Fibroblast of gingiva (primary cell): ENCODE measurements at places on chromosomes 12 and 14.

DNA sequence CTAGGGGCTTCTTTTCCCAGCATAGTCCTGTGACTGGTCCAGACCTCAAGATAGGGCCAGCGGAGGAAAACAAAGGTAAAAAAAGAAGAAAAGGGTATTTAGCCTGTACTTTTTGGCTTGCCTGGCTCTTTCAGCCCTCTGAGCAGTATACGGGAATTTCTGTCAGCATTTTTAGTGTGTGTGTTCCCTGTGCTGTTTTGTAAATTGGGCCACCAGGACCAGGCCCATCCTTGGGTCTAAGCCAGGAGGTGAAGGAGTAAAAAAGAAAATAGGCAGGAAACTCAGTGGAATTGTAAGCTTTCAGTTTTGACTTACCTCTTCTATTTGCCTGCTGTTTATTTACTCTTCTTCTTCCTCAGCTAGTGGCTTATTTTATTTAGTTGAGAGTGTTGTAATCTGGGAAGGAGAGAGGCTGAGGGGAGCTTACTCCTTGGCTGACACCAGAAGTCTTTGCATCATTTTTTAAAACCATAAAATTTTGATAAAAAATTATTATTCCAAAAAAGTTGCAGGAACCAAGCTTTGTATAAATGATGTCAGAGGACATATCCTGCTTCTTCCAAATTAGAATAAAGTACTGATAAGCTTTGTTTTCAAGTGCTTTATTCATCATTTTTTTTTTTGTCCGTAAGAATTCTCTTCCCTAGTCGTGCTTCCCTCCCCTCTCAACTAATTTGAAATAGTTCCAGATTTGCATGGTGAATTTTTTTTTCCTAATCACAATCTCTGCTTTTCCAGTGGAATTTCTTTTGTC is 63.7 kb downstream of the DIP2B start:
- DNase-seq = peak; percentile 32

- DNase-seq = no peak
Observed at GRCh38 chr12:111367661-111368221, 1.2 kb downstream of the PHETA1 start.

- DNase-seq = peak; percentile 65
Observed at GRCh38 chr12:113145720-113146551, 3.6 kb upstream of the CFAP73 start.

DNA sequence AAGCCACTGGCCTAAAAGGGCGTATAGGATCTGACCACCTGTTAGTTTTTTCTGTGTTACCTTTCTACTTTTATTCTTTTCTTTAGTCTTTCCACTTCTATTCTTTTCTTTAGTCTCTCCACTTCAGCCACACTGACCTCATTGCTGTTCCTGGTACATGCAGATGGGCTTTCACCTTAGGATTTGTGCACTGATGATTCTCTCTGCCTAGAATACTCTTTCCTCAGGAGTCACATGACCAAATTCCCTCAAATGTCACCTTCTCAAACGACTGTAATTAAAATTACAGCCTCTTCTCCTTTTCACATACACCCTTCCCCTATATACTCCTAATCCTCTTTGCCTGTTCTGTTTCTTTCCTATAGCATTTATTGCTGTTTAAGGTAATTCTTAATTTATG is 36.0 kb downstream of the GPHN start:
- no peak for DNase-seq

GRCh38 chr14:94278731-94279130 is 14.3 kb downstream of the SERPINA10 start:
- no peak for DNase-seq

DNA sequence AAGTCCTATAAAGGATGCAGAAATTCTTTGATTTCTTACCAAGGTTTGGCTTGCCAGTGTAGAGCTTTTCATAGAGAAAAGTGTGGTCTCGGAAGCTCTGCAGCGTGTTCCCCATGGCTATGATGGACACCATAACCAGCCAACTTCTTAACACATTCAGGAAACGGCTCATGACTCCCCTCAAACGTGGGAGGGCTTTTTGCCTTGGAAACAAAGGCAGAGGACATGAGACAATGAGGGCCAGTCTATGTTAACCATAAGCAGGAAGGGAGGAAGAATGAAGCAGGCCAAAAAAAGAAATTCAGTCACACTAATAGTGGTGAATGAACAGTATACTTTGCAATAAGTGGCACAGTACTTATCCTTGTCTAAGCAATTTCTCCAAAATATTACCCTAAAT is 3.3 kb downstream of the ERG28 start:
- DNase-seq = no peak

GRCh38 chr12:29795715-29796114 is 12.0 kb upstream of the TMTC1 start:
- no peak for DNase-seq

GRCh38 chr14:87966816-87967215 is 26.2 kb downstream of the GALC start:
- DNase-seq = no peak

- DNase-seq = peak; percentile 21
Observed at GRCh38 chr12:1806301-1807086, 13.9 kb upstream of the LRTM2 start.

- DNase-seq = peak; percentile 70
Observed at GRCh38 chr14:76955575-76956315, 72.8 kb downstream of the IRF2BPL start.

DNA sequence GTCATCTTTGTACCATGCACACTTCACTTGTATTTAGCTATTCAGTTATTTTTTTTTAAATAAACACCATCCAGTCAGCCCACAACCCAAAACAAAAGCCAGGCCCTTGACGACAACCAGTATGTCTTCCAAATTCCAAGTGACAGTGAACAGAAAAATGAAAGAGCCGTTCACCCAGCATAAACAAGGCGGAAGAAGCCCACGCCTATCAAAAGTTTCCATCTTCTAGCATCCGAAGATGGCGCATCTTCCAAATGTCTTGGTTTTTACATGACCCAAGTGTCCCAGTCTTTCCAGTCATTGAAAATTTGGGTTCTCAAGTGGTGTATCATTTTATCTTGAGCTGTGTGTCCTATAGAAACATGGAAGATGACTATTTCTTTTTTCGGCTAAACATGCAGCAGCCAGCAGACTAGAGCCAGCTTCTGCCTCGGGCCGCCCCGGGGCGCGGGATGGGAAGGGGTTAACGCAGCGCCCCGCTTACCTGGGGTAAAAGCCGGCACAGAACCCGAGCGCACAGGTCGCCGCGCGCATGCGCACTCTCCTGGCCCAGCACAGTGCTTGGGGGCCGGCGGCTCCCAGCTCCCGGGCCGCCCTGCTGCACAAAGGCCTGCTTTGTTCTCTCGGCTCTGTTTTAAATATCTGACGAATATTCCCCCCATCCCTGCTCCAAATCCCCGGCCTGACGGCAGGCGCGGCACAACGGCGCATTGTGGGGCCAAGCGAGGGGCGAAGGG is 164.8 kb downstream of the ZFP36L1 start:
- no peak for DNase-seq

- DNase-seq = no peak
Observed at GRCh38 chr14:81471062-81471461, 62.6 kb downstream of the SEL1L start.

- DNase-seq = no peak
Observed at GRCh38 chr12:114749065-114749464, 65.1 kb upstream of the TBX3 start.

- DNase-seq = peak; percentile 35
Observed at GRCh38 chr12:54251667-54252284, 28.1 kb downstream of the CBX5 start.

DNA sequence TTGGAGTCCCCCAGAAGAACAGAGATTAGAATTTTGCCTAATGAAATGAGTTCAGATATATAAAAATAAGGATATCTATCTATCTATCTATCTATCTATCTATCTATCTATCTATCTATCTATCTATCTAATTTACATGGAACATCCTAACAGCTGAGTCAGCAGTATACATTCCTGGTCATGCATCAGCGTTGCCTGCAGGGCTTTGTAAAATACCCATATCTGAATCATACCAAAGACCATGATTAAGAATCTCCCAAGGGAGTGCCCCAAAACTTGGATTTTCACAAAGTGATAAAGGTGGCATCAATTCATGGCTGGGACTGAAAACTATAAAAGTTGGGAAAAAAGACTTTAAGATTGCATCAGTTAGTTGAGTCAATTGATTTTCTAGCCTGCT is 32.7 kb upstream of the SYT10 start:
- no peak for DNase-seq

DNA sequence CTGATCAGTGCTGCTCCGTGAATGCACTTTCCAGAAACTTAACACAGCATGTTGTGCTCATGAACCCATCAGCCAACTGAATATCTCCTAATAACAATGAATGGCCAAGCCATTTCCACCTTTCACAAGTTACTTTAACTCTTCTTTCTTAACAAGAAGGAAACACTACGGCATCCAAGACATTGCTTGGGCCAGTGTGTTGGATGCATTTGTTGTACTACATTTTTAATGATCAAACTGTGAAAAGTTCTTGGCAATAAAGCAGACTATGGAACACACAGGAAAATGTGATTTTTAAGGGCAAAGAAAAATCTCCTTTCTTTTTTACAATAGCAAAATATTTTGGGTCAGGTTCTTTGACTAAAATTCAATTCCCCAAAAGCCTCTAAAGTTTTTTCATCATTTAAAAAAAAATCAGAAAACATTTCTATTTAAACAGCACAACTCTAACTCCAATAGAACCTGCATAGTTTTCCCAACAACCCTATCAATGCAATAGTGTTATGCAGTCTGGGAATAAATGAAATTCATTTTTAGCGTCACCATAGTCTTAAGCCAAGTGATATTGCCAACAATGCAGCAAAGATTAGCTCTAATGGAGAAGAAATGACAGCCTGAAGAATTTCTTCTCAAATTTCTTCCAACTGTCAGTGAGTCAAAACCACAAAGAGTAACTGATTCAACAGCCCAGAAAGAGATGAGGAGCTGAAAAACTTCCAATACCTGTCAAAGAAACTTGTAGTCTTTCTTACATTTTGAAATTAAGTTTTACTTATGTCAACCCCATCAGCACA is 50.7 kb upstream of the PTPRR start:
- DNase-seq = peak; percentile 82

GRCh38 chr14:101757064-101757838 is 4.3 kb upstream of the PPP2R5C start:
- no peak for DNase-seq

DNA sequence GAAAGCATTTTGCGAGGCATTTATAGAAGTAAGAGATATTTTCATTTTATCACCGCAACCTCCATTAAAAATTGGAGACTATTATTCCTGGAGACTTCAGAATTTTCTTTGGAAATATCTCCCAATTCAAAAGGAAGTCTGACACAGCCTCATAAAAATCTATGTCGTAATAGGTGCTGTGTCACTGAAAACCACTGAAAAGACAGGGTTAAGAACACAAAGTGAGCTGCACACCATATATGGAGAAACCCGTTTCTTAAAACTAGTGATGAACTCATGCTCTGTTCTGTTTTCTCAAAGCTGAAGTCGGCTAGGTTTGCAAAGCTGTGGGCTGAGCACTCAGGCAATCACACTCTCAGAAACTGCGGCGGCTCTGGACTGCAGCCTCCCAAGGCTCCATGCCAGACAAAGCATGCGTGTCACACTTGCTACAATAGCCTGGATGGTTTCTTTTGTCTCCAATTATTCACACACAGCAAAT is at the start of gene GLIPR1:
TSS of gene GLIPR1 (plus strand) at position 287 of the 481 bp plus-strand sequence. CDS start at position 413, 126 bp downstream.
- peak; percentile 97 for DNase-seq

GRCh38 chr12:2291182-2291832 is 238.5 kb downstream of the CACNA1C start:
- no peak for DNase-seq

DNA sequence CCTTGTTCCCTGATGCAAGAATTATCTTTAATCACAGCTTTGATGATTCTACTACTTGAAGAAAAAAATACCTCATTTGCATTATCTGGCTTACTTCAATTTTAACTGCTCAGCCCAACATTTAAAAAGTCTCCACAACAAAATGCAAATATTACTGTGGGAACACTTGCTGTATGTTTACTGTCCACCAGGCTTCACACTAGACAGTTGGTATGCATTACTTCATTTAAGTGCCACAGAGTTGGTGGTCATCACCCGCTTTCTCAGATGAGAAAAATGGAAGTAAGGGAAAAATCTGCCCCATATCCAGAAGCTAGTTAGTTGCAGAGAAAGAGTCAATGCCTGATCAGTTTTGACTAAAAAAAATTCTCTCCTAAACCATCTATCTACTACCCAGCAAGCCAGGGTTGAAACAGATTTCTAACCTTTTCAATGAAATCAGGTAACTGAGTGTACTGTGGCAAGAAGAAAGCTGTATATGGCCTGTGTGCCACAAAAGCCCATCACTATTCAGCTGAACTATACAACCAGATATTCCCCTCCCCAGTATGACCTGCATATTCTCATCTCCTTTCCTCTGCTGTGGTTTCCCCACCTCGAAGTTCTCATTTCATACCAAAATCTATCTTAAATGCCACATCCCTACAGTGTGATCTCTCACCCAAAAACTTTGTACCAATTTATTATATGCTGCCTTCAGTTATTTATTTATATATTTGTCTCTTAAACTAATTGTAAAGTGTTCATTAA is 90.3 kb downstream of the ATP2B1 start:
- DNase-seq = no peak

- no peak for DNase-seq
Observed at GRCh38 chr14:96408608-96409007, 16.7 kb downstream of the AK7 start.

DNA sequence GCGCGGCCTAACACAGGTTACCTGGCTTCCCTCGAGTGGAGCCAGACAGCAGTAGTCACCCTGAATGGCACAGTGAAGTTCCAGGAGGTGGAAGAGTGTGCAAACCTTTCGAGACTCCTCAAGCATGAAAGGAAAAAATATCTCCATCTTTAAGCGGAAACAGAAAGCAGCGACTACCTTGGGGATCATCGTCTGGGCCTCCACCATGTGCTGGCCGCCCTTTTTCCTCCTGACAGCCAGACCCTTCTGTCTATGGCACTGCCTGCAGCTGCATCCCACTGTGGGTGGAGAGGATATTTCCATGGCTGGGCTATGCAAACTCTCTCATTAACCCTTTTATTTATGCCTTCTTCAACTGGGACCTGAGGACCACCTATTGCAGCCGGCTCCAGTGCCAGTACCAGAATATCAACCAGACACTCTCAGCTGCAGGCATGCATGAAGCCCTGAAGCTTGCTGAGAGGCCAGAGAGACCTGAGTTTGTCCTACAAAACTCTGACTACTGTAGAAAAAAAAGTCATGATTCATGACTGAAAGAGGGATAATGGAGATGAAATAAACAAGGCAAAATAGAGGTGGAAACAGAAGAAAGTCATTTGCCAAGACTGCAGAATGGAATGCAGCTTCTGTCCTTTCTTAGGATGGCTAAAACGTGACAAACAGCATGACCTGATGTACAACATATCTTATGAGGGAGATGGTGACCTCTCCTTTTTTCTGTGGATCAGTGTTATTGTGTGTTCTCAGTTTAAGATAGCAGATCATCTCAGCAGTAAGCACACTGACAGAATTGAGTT is 2.4 kb upstream of the HEBP1 start:
- DNase-seq = no peak

DNA sequence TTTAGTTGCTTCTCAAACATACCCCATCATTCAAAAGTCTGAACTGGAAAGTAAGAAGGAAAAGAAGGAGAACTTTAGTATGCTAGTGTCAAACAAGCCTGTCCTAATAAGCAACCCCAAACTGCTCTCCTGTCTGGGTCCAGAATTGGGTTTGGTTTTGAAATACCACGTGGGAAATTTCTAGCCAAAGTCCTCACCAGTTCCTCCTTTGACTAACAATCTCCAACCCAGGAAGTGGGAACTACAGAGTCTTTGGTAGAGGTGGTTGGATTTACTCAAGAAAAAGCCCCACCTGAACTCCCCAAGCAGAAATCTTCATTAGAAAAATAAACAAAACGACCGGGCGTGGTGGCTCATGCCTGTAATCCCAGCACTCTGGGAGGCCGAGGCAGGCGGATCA is 17.4 kb upstream of the EIF4B start:
- no peak for DNase-seq

- no peak for DNase-seq
Observed at GRCh38 chr12:52952076-52952801, 3.3 kb downstream of the KRT18 start.
